ENCODE measurements at places on chromosomes 12 and 14. TPM values are rescaled to one million over a fixed set of nuclear protein-coding genes. Genes with fewer than 3 reads are reported as not detected.

ZNF891 gene
- 1.9 TPM for total RNA-seq

ALKBH1 gene
- total RNA-seq = 14.8 TPM

CCDC175 gene
- not detected for total RNA-seq

COL2A1 gene
- total RNA-seq = not detected

FAM90A1 gene
- total RNA-seq = 0.10 TPM

DIO3 gene
- not detected for total RNA-seq

PZP gene
- total RNA-seq = not detected

GRCh38 chr12:62813031-62813829, 121.7 kb downstream of the PPM1H start:
- DNase-seq = peak; percentile 52

- no peak for DNase-seq
These were observed 6.0 kb downstream of the DMAC2L start for GRCh38 chr14:50318031-50318626.

DNA sequence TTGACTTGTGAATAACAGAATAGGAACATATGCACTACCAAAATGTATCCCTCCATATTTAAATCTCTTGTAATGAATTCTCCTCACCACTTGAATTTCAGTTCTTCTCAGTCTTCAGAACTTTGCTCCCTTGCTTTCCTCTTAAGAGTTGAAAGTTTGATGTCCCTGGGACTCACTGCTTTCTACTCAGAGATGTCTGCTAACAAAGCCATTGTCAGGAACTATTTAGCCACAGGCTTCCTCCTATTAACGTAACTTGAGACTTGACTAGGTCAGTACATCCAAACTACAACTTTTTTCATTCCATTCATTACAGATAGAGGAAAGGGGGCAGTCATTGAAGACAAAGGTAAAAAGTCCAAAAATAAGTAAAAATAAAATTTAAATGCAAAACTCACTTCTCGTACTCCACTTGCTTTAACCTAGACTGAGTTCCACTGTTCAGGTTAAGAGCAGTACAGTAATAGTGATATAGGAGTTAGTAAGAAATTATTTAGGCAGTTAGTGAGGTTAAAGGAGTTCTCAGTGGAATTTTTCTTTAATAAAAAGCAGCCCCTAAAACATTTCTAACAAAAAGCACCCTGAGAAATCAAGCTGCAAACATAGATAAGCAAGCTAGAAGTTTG, 364.2 kb downstream of the SOX5 start:
- DNase-seq = no peak

DNA sequence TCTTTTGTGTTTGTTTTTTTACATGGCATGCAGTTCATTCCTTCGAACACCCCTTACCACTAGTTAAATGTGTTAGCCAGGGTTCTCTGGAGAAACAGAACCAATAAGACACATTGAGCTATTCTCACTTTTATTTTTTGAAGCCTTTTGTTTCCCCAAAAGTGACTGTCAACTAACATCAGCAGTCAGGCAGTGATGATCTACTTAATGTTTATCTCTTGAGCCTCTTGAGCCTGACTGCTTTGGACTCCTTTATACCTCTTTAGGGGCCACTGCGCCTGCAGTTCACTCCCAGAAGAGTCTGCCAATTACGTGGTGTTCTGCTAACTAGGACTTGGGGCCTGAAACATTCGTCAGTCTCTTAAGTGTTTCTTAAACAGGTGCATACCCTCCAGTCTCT, 163.7 kb upstream of the FLRT2 start:
- DNase-seq = no peak

DNA sequence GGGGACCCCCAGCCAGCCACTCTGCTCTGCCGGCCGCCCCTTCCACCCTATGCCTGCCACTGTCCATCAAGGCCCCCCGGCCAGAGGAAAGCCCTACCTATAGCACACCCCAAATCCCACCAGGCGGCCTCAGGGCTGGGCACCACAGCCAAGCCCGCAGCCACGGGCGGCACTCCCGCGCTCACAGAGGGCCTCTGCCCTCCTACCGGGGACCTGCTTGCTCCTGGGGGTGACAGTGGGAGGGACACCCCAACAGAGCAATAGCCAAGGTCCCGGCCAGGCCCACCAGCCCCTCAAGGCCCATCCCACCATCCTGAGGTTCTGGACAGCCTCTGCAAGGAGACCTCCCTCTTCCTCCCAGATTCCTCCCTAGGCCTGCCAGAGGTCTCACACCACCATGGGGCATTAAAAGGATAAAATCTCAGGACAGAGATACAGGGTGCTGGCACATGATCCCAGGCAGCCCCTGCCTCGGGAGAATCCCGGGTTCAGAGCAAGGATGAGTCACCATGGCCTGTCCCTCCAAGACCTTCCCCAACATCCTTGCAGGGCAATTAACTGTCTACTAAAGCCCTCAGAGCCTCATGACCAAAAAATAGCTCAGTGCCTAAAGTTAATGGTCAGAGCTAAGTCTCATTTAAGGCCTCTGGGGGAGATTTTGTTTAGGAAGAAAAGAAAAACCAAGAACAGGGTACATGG, 17.1 kb downstream of the CCDC85C start:
- no peak for DNase-seq

DNA sequence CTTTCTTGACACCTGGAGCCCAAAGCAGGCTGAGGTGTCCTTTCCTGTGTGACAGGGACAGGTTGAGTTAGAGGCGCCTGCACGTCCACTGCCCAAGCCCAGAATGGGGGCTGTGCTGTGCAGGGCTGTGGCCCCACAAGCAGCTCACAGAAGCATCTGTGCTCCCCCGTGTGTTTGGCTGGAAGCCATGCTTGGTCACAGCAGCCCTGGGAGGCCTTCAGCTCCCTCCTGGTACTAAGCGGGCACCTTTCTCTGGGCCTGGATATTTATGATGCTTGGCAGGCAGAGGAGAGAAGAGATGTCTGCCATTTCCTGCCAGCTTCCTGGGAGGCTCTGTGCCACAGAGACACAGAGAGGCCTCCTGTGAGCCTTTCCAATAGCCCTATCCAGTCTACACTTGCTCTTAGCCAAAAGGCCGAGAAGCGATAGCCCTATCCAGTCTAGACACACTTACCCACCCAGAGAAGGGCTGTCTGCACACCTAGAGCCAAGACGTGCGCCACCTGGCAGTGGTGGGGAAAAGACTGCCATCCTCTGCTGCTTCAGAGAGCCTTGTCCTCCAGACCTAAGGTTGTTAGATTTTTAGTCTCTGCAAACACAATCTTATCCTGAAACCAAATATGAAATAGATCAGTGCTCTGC, 117.4 kb downstream of the GCH1 start:
- no peak for DNase-seq

- no peak for DNase-seq
These were observed 61.0 kb downstream of the SRGAP1 start for GRCh38 chr12:63905544-63905943.

GRCh38 chr12:19916196-19916753, 452.1 kb upstream of the PDE3A start:
- no peak for DNase-seq

GRCh38 chr12:13950502-13950901, 30.9 kb downstream of the GRIN2B start:
- no peak for DNase-seq

GRCh38 chr14:35197015-35197414, 74.7 kb downstream of the PRORP start:
- DNase-seq = no peak

DNA sequence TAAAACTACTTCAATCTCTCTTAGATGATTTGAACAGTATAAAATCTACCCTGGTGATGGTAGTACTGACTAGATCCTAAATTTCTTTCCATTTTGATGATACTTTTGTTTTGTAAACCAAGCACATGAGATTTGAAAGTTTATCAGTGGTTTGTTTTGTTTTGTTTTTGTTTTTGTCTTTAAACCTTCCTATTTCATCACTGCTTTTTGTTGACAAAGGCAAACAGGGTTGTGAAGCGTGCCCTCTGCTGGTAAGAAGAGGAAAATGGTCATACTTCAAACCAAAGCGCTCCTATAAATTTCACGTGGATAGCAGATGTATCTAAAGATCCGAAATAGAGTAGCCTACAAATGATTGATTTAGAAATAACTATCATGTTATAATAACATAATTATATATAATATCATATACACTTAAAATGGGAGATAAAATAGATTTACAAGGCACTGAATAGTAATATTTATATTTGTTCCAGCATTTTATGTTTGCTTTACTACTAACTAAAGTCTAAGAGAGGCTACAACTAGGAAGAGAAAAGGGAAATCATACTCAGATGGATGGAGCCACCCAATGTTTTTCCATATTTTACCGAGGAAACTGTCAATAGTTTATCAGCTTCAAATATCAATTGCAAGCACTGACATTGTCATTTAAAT, 254.0 kb upstream of the USP15 start:
- peak; percentile 44 for DNase-seq

- no peak for DNase-seq
These were observed 124.9 kb downstream of the PELI2 start for GRCh38 chr14:56243110-56243509.

GRCh38 chr14:93792391-93792790, 4.1 kb upstream of the PRIMA1 start:
- DNase-seq = no peak

DNA sequence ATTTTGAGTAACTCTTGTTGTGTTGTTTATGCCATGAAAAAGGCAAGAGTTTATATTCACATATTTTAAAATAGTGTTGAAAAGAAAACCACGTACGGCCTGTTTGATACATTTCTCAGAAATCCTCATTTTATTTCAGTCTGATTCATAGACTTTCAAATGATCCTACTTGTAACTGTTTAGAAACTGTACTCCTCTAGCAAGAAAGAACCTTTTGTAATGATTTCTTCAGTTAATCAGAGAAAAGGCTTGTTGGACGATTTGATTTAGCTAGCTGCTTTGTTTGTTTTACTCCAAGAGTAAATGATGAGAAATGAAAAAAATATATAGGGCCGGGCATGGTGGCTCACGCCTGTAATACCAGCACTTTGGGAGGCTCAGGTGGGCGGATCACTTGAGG, 17.2 kb downstream of the FBXO34 start:
- DNase-seq = no peak

- no peak for DNase-seq
These were observed 11.1 kb upstream of the RERGL start for GRCh38 chr12:18101043-18101442.

DNA sequence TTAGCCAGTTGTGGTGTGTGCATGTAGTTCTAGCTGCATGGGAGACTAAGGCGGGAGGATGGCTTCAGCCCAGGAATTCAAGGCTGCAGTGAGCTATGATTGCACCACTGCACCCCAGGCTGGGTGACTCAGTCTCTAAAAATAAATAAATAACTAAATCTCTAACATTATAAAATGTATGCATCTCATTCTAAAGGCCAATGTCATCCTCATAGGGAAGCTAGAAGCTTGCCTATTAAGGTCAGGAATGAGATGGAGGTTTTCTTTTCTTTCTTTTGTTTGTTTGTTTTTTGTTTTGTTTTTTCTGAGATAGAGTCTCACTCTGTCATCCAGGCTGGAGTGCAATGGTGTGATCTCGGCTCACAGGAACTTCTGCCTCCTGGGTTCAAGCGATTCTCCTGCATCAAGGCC, 48.8 kb upstream of the PAPLN start:
- DNase-seq = no peak

- DNase-seq = peak; percentile 30
These were observed 58.9 kb downstream of the NCOR2 start for GRCh38 chr12:124508381-124509079.

DNA sequence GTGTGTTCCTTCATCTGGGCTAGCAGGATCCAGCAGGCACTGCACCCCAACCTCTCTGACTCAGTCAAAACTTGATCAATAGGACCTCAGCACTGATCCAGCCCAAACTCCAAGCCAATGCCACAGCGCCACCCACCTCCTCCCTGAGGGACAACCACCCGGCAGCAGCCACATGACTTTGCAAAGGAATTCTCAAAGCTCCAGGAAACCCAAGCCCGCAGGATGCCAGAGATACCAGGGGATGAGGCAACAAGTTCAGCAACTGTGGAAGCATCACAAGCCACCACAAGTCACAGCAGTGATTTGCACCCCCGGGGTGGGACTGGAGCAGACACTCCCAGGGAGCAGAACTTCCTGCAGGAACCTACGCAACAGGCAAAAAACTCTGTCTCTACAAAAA, 37.3 kb downstream of the ACTN1 start:
- DNase-seq = no peak

DNA sequence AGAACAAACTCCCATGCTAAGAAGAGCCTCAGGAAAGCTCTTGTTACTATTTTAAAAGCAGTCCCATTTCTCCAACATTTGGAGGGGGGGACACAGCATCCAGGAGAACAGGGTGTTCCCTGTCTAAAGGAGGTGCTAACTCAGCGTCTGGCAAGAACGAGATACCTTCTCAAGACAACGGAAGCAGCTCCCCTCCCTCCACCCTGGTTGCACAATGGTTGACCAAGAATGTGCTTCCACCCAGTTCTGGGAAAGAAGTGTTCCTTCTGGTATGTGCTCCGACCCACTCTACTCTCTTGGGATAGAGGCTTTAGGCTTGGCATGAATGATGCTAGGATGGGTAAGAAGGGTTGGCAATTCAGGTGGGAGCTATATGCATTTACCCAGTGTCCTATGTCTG, 1.5 kb upstream of the KRT6A start:
- DNase-seq = no peak

DNA sequence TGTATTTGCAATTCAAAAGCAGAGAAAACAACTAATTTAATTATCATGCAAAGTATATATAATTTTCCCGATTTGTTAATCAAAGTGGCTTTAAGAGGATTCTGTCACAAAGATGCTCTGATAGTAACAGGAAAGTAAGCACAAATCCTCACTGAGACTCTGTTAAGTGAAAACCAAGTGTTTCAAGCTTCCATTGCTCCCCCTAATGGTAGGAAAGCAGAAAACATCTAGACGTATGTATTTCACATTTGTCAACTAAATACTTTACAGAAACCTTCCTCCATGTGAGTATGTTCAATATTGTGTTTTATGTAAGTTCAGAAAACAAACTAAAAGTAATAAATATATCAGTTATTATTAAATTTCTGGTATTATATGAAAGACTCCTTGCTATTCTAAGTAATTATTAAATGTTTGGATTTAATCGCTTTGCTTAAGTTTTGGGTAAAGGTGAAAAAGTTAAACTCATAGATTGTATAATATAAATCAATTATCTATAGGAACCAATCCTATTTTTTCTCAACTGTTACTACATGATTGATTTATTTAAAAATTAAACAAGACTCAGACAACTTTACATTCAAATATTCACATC, 1.5 kb upstream of the NTS start:
- DNase-seq = no peak

DNA sequence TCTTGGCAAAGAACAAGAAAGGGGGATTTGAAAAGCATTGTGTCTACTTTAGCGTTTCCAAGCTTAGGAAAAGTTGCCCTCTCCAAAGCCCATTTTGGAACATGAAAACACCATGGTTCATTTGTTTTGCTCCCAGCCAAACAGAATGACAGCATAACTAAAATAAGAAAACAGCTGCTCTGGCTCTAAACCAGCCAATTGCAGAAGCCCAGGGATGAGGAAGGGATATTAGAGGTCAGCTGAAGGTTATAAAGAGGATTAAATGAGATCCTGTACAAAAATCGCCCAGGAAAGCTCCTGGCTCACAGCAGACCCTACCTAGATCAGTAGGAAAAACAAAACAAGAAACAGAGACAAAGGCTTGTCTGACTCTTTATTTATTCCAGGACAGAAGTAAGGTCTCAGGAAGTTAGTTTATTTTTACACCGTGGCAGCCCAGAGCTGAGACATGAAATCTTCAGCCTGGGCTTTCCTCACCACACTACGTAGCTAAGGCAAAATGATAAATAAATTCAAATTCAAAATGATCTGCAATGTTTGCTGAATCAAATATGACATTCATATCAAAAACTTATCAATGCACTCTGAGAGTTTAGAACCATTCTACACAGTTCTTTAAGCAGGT, 25.9 kb downstream of the SPX start:
- DNase-seq = no peak

GRCh38 chr14:104800015-104800770, 708 bp upstream of the ZBTB42 start:
- DNase-seq = peak; percentile 86

- DNase-seq = no peak
These were observed 4.2 kb downstream of the IFFO1 start for GRCh38 chr12:6551496-6552139.
